ENCODE measurements at places on chromosomes 16 and 17.

- DNase-seq, result no peak
- no peaks in the 10 kb centered on the region for H3K36me3 ChIP-seq
- H3K4me1 ChIP-seq, result no peaks in the 10 kb centered on the region
Measured at GRCh38 chr17:70011750-70012149, 63.3 kb upstream of the KCNJ16 start.

- no peaks in the 10 kb centered on the region for H3K36me3 ChIP-seq
- no peaks in the 10 kb centered on the region for H3K4me1 ChIP-seq
- no peak overlapping the region for H3K27ac ChIP-seq
- H3K4me3 ChIP-seq, result no peak overlapping the region
- DNase-seq, result no peak
Measured at GRCh38 chr16:13438064-13438463, 481.9 kb upstream of the ERCC4 start.

DNA sequence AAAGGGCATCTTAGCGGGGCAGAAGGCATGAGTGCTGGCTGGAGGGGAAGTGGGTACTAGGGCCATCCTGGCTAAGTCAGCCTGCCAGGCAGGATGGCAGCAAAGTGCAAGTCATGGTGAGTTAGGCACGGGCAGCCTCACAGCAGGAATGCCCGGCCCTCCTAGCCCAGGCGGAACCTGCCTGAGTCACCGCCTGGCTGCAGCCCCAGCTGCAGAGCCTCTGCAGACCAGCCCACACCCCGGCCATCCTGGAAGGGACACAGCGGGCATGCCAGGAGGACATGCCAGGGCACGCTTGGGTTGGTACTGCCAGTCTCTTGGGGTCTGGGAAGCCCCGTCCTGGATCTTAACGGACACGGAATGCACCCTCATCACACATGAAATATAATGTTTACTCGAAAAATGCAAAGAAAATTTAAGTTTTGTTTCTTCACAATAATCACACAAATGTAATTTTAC is 5.0 kb upstream of the ALDH3A1 start:
- no peaks in the 10 kb centered on the region for H3K4me1 ChIP-seq
- H3K27ac ChIP-seq, result no peak overlapping the region
- no peak for DNase-seq
- H3K36me3 ChIP-seq, result no peaks in the 10 kb centered on the region
- H3K4me3 ChIP-seq, result no peak overlapping the region

DNA sequence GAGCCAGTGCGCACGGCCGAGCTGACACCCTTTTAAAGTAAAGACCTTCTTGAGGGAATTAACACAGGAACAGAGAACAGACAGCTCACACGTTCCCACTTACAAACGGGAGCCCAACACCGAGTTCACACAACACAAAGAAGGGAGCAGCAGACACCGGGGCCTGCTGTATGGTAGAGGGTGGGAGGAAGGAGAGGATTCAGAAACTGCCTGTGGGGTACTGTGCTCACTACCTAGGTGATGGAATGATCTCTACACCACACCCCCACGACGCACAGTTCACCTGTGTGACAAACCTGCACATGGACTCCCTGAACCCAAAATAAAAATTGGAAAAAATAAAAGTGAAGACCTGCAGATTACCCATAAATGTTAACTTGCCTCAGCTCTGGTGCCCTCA is 32.5 kb downstream of the TMC6 start:
- peaks cover 72% of the 10 kb centered on the region for H3K36me3 ChIP-seq
- DNase-seq, result no peak
- H3K27me3 ChIP-seq, result no peaks in the 10 kb centered on the region
- H3K4me3 ChIP-seq, result no peak overlapping the region

DNA sequence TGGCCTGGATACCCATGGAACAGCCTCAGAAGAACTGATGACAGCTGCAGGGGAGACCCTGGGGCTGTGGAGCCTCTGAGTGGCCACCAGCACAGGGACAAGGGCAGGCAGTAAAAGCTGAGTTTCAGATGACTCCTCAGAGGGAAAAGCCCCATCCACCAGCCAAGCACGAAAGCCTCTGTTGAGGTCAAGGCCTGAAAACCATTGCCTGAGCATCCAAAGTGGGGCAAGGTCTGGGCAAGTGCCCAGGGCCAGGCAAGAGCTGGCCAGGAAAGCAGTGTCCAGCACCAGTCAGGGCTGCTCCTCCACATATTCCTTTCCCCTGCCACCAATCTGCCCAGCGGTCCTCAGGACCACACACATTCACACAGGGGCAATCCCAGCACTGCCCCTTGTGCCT is 16.4 kb downstream of the ATP6V0D1 start:
- no peak overlapping the region for H3K27ac ChIP-seq
- peaks cover 8% of the 10 kb centered on the region for H3K4me1 ChIP-seq
- H3K27me3 ChIP-seq, result no peaks in the 10 kb centered on the region
- H3K36me3 ChIP-seq, result peaks cover 4% of the 10 kb centered on the region
- no peak for DNase-seq

DNA sequence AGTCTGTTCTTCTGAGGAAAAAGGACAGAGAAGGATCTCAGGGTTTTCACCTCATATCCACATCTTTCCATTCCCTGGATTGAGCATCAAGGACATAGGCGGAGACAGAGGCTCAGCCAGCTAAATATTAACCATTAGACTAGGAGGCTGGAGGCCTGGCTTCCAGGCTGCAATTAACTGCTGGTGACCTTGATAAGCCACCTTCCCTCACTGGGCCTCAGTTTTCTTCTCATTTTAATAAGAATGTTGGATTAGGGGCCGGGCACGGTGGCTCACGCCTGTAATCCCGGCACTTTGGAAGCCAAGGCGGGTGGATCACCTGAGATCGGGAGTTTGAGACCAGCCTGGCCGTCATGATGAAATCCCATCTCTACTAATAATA is 25.6 kb upstream of the CNOT1 start:
- peaks cover 5% of the 10 kb centered on the region for H3K27me3 ChIP-seq
- DNase-seq, result no peak
- no peaks in the 10 kb centered on the region for H3K4me1 ChIP-seq

DNA sequence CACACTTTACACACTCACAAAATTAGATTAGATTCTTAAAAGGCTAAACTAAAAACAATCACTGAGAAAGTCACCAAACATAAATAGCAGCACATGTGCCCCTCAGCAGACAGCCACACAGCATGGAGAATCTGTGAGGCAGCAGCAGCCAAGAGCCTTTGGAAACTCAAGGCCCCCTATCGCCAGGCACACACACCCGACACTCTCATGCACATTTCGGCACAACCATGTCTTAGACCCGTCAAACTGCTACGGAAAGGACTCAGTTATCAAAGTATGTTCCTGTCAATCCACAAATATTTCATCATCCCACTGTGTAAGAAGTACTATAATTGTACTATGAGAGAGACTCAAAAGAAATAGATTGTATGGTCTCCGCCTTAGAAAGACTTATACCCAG is 20.9 kb downstream of the UBE2O start:
- H3K27ac ChIP-seq, result no peak overlapping the region
- H3K4me3 ChIP-seq, result no peak overlapping the region
- H3K4me1 ChIP-seq, result peaks cover 3% of the 10 kb centered on the region
- no peaks in the 10 kb centered on the region for H3K27me3 ChIP-seq
- DNase-seq, result no peak

GRCh38 chr17:59627770-59628171 is 8.1 kb downstream of the CLTC start:
- peaks cover 45% of the 10 kb centered on the region for H3K36me3 ChIP-seq
- H3K27ac ChIP-seq, result no peak overlapping the region
- H3K4me1 ChIP-seq, result peaks cover 40% of the 10 kb centered on the region
- no peaks in the 10 kb centered on the region for H3K27me3 ChIP-seq
- no peak overlapping the region for H3K4me3 ChIP-seq

- no peaks in the 10 kb centered on the region for H3K27me3 ChIP-seq
- H3K4me1 ChIP-seq, result peaks cover 25% of the 10 kb centered on the region
- no peak overlapping the region for H3K4me3 ChIP-seq
- H3K27ac ChIP-seq, result no peak overlapping the region
- no peak for DNase-seq
Measured at GRCh38 chr16:24749310-24749709, 19.9 kb downstream of the TNRC6A start.

- H3K36me3 ChIP-seq, result peaks cover 35% of the 10 kb centered on the region
- no peak overlapping the region for H3K27ac ChIP-seq
- no peaks in the 10 kb centered on the region for H3K27me3 ChIP-seq
- no peak for DNase-seq
- H3K4me1 ChIP-seq, result peaks cover 6% of the 10 kb centered on the region
Measured at GRCh38 chr17:4326112-4326511, 40.4 kb downstream of the UBE2G1 start.

GRCh38 chr16:71276589-71277334 is 12.4 kb downstream of the CMTR2 start:
- no peak overlapping the region for H3K4me3 ChIP-seq
- no peaks in the 10 kb centered on the region for H3K4me1 ChIP-seq
- H3K27me3 ChIP-seq, result peaks cover under 1% of the 10 kb centered on the region
- H3K27ac ChIP-seq, result no peak overlapping the region
- no peak for DNase-seq

- H3K4me1 ChIP-seq, result peaks cover 12% of the 10 kb centered on the region
- H3K27me3 ChIP-seq, result peaks cover 33% of the 10 kb centered on the region
- H3K36me3 ChIP-seq, result no peaks in the 10 kb centered on the region
- H3K27ac ChIP-seq, result no peak overlapping the region
Measured at GRCh38 chr17:79026376-79027273, 2.7 kb downstream of the C1QTNF1 start.

- no peaks in the 10 kb centered on the region for H3K27me3 ChIP-seq
- peaks cover 47% of the 10 kb centered on the region for H3K4me1 ChIP-seq
- peak overlapping the region; percentile 99 for H3K4me3 ChIP-seq
- H3K36me3 ChIP-seq, result peaks cover 73% of the 10 kb centered on the region
- no peak for DNase-seq
- peak overlapping the region; percentile 98 for H3K27ac ChIP-seq
Measured at GRCh38 chr16:30066761-30067583, 1.4 kb downstream of the ALDOA start.

DNA sequence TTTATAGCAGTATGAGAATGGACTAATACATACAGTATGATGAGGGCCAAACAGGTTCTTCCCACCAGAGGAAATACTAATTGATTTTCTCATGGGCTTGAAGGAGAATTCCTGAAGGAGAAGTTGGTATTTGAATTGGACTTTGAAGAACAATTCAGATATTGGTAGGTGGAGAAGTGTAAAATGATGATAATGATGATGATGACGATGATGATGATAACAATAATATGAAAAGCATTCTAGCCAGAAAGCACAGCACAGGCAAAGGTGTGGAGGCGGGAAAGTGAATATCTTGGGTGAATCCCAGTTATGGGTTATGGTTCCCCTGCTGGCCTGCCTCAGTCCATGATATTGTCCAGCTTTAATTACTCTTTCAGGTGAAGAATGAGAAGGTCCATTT is 562.4 kb upstream of the SALL1 start:
- no peaks in the 10 kb centered on the region for H3K4me1 ChIP-seq
- H3K27ac ChIP-seq, result no peak overlapping the region
- no peak overlapping the region for H3K4me3 ChIP-seq
- no peak for DNase-seq

- no peak for DNase-seq
- H3K36me3 ChIP-seq, result no peaks in the 10 kb centered on the region
- no peaks in the 10 kb centered on the region for H3K27me3 ChIP-seq
- H3K4me3 ChIP-seq, result no peak overlapping the region
Measured at GRCh38 chr16:78813661-78814311, 714.3 kb downstream of the WWOX start.

DNA sequence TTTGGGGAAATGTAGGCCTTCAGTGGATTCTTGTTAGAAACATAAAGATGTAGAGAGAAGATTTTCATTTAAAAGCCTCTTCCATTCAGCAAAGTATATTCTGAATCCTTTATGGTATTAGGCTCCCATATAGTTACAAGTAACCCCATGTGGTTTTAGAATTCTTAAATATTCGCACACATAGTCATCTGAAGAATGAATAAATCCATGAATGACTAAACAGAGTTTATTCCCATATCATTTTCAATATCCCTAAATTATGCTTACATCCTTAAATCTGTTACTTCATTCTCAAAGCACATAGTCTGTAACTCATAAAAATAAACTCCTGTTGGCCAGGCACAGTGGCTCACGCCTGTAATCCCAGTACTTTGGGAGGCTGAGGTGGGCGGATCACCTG is 962.1 kb downstream of the KCNJ18 start:
- no peaks in the 10 kb centered on the region for H3K4me1 ChIP-seq
- no peak overlapping the region for H3K27ac ChIP-seq
- H3K27me3 ChIP-seq, result no peaks in the 10 kb centered on the region
- no peak overlapping the region for H3K4me3 ChIP-seq
- H3K36me3 ChIP-seq, result no peaks in the 10 kb centered on the region
- no peak for DNase-seq

- peaks cover 58% of the 10 kb centered on the region for H3K4me1 ChIP-seq
- no peak for DNase-seq
- H3K36me3 ChIP-seq, result peaks cover 49% of the 10 kb centered on the region
- no peaks in the 10 kb centered on the region for H3K27me3 ChIP-seq
Measured at GRCh38 chr17:28889996-28890395, 7.5 kb downstream of the FLOT2 start.

GRCh38 chr16:11020388-11020787 is 76.0 kb downstream of the CLEC16A start:
- peaks cover 37% of the 10 kb centered on the region for H3K4me1 ChIP-seq
- no peaks in the 10 kb centered on the region for H3K27me3 ChIP-seq
- DNase-seq, result no peak
- H3K27ac ChIP-seq, result peak overlapping the region; percentile 7
- no peak overlapping the region for H3K4me3 ChIP-seq
- peaks cover 61% of the 10 kb centered on the region for H3K36me3 ChIP-seq

- H3K4me3 ChIP-seq, result no peak overlapping the region
- H3K36me3 ChIP-seq, result no peaks in the 10 kb centered on the region
- H3K27ac ChIP-seq, result no peak overlapping the region
- no peak for DNase-seq
- H3K4me1 ChIP-seq, result no peaks in the 10 kb centered on the region
Measured at GRCh38 chr17:32869345-32870026, 7.4 kb downstream of the MYO1D start.

DNA sequence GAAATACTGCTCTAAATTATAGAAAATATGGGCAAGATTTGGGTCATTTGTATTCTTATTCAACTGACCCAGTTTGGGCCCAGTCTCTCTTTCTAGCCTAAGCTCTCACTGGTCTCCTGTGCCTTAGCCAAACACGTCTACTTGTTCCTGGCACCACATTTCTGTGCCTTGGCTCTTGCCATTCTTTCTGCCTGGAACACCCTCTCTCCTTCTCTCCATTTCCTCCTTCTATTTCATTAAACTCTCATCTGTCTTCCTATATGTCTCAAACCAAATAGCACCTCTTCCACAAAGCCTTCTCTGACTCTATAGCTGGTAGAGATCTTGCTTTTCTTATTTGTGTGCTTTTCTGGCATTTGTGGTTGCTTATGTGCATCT is 37.7 kb upstream of the NUFIP2 start:
- no peak for DNase-seq
- H3K4me3 ChIP-seq, result no peak overlapping the region
- H3K36me3 ChIP-seq, result no peaks in the 10 kb centered on the region
- H3K27me3 ChIP-seq, result no peaks in the 10 kb centered on the region
